ENCODE measurements at places on chromosomes 11 and 22.
A peak's percentile ranks its signal among the peaks of the same experiment; 100 is the strongest.

DNA sequence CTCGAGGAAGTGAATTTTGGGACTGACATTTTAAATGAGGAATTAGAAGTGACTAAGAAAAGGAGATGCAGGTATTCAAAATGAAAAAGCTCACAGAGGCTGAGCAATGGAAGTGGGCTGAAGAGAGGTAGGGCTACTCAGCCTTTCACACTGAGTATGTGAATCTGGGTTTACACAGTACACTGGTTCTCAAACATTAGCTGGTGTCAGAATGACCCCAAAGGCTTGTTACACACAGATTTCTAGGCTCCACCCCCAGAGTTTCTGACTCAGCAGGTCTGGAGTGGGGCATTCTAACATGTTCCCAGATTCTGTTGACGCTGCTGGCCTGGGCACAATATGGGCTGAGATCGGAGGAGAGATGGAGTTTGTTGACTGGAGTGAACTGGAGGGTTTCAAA is 32.8 kb downstream of the CADM1 start:
- DNase-seq, result no peak

- no peak for DNase-seq
Observed at GRCh38 chr22:41565403-41566054, 4.7 kb downstream of the CSDC2 start.

DNA sequence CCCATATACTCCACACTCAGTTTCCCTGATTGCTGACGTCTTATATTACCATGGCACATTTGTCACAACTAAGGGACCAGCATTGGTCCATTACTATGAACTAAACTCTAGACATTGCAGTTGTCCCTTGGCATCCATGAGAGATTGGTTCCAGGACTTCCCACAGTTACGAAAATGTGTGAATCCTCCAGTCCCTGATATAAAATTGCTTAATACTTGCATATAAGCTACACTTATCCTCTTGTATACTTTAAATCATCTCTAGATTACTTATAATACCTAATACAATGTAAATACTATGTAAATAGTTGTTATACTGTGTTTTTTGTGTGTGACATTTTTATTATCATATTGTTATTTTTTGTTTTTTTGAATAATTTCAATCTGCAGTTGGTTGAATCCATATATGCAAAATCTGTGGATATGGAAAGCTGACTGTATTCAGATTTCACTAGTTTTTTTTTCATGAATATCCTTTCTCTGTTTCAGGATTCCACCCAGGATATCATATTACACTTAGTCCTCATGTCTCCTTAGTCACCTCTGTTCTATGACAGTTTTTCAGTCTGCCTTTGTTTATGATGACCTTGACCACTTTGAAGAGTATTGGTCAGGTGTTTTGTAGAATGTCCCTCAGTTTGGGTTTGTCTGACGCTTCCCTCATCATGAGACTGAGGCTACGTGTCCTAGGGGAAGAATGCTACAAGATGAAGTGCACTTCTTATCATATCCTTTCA is 55.3 kb downstream of the INSC start:
- DNase-seq, result no peak

- no peak for DNase-seq
Observed at GRCh38 chr22:44329179-44329796, 16.5 kb upstream of the SHISAL1 start.

DNA sequence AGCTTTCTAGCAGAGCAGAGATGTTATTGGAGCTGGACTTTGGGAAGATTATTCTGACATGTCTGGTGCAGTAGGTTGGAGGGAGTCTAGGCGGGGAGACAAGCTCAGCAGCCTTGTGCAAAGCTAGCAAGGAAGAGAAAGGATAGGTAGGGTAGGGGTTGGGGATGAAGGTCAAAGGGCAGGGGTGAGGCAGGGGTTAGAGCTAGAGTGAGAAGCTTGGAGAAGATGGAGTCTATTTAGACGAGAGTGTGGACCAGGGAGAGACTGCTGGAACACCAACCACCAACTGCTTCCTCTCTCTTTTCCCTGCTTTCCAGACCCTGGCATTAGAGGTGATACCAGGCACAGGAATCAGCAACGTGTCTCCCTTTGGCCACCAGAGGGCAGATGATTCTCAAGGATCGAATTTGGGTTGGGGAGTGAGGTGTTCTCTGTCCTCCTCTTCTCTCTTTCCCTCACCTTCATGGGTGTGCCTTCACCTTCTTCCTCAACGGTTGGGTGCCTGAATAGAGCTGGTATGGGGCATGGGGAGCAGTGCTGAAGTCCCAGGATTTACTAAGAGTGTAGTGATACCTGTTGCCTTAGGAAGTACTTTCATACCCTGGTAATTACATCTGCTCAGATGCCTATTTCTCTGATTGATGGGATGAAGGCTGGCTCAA is 1.8 kb upstream of the MARK2 start:
- DNase-seq, result peak; percentile 75

Measured in activated CD8-positive, alpha-beta memory T cell treated with anti-CD3 and anti-CD28 coated beads, Interleukin-2, amount 50 U/mL, for 4 hours (primary cell).